ENCODE measurements at places on chromosomes 1 and 21.

DNA sequence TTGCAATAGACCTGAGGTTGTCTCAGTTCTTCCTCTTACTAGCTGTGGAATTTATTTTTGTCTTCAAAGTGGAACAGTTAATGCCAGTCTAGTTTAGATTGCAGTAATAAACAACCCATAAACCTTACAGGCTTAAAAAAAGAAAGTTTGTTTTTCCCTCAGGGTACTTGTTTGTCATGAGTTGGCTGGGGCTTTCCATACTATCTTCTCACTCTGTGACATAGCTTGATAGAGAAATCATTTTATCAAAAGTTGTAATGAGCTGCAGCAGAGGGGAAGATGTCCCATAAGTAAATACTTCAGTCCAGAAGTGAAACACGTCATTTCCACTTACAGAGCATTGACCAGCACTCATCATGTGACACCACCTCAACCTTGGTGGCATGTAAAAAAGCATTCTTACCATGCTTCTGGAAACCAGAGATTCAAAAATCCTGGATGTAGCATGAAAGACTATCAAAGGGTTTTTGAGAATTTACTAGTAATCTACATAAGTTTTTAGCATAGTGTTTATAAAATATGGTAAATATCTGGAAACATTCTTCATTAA is 62.8 kb upstream of the COL11A1 start:
- no peaks in the 10 kb centered on the region for H3K4me1 ChIP-seq
- no peak overlapping the region for H3K27ac ChIP-seq
- H3K36me3 ChIP-seq: no peaks in the 10 kb centered on the region
- no peaks in the 10 kb centered on the region for H3K27me3 ChIP-seq

DNA sequence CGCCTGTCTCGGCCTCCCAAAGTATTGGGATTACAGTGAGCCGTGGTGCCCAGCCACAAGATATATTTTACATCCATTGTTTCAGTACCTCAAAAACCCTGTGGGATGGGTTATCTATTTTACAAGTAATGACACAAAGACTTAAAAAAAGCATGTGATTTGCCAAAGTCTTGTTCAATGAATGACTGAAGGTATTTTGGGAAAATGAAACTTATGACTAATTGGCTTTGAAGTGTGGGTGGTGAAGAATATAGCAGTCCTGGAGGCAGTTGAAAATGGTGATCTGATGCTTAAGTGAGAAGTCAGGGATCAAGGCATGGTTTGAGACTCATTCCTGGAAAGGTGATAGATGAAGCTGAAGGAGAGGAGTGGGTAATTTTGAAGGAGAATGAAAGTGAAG is 3.0 kb downstream of the SWT1 start:
- no peak overlapping the region for H3K4me3 ChIP-seq
- no peaks in the 10 kb centered on the region for H3K27me3 ChIP-seq
- no peaks in the 10 kb centered on the region for H3K4me1 ChIP-seq

DNA sequence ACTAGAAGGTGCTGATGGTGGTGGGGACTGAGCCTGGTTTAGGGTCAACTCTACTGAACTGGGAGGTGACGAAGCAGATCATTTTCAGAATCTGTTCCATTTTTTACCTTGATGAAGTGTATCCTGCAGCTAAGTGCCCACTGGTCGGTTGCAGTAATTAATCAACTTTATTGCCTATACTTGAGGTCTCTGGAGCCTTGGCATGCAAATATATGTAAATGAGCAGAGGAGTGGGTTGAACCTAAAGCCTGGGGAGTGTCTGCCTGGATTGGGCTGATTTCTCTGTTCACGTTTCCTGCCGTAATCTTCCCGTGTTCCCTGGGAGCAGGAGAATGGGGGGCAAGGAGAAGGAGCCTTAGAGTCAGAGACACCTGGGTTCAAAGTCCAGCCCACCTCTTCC is 286.8 kb downstream of the PTPRU start:
- peaks cover 7% of the 10 kb centered on the region for H3K4me1 ChIP-seq
- H3K36me3 ChIP-seq: no peaks in the 10 kb centered on the region
- no peak overlapping the region for H3K4me3 ChIP-seq
- H3K27ac ChIP-seq: no peak overlapping the region
- DNase-seq: no peak
- H3K27me3 ChIP-seq: no peaks in the 10 kb centered on the region

DNA sequence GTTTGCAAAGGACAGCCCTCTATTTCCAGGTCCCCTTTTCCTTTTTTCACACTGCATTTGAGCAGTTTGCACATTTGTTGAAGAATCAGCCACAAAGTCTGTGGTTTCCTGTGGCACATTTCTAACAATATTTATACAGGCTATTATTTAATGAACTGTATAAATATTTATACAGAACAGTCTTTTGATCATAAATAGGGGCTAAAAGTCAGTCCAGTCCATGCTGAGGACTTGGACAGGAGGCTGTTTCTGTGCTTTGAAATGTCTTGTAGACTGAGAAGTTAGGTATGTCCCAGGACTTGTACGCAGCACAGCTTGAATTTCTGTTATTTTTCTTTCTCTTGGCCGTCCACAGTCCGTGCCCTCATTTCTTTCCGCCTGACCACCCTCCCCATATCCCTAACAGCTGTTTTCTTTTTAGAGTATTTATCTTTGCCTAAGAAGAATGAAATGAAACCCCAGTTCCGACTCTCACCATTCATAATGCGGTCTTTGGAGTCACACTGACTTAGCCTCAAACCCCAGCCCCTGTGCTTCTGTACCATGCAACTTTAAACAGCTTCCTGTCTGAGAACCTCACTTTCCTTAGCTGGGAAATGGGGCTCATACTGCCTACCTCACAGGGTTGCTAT is 19.7 kb downstream of the FGGY start:
- no peak for DNase-seq
- H3K4me1 ChIP-seq: 0 out of 2 replicates have a peak, but pooled peaks cover 2% of the 10 kb centered on the region
- no peaks in the 10 kb centered on the region for H3K36me3 ChIP-seq
- H3K27me3 ChIP-seq: no peaks in the 10 kb centered on the region
- no peak overlapping the region for H3K4me3 ChIP-seq

- H3K27ac ChIP-seq: no peak overlapping the region
- no peaks in the 10 kb centered on the region for H3K4me1 ChIP-seq
- no peak overlapping the region for H3K4me3 ChIP-seq
- H3K27me3 ChIP-seq: no peaks in the 10 kb centered on the region
Measured at GRCh38 chr1:73401666-73402065, 796.3 kb downstream of the LRRIQ3 start.

GRCh38 chr1:195791796-195792195 is 816.4 kb downstream of the KCNT2 start:
- no peaks in the 10 kb centered on the region for H3K27me3 ChIP-seq
- H3K4me1 ChIP-seq: no peaks in the 10 kb centered on the region
- no peaks in the 10 kb centered on the region for H3K36me3 ChIP-seq
- no peak overlapping the region for H3K27ac ChIP-seq
- no peak for DNase-seq

- H3K4me3 ChIP-seq: no peak overlapping the region
- H3K27ac ChIP-seq: no peak overlapping the region
- no peaks in the 10 kb centered on the region for H3K27me3 ChIP-seq
- H3K36me3 ChIP-seq: no peaks in the 10 kb centered on the region
- H3K4me1 ChIP-seq: no peaks in the 10 kb centered on the region
- DNase-seq: no peak
Measured at GRCh38 chr1:185520188-185520920, 203.3 kb upstream of the IVNS1ABP start.

- DNase-seq: peak; percentile 31
- H3K4me3 ChIP-seq: no peak overlapping the region
- H3K27me3 ChIP-seq: no peaks in the 10 kb centered on the region
- H3K4me1 ChIP-seq: no peaks in the 10 kb centered on the region
- H3K27ac ChIP-seq: no peak overlapping the region
Measured at GRCh38 chr1:36516372-36517010, 33.8 kb upstream of the CSF3R start.

DNA sequence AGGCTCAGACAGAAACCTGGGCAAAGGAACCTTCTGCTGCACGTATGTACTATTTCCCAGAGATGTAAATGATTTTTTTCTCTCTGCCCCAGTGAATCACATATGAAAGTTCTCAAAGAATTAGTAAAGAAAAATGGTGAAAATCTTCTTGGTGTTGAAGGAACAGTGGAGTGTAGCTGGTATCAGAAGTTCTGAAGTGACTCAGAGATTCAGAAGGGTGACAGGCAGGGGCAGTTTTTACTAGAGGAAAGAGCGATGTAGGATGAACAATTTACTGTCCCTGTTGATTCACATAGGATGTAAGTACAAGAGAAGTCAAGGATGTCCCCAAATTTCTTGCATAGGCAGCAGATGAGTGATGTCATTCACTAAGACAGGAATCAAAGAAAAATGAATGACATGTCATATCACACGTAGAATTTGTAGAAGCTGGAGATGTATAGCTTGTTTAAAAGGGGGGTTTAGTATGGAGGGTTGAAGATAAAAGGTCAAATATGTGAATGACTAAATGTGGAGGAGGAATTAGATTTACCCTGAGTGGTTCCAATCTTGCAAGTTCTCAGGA is 26.4 kb downstream of the WLS start:
- H3K4me3 ChIP-seq: no peak overlapping the region
- no peaks in the 10 kb centered on the region for H3K27me3 ChIP-seq
- no peak for DNase-seq
- no peaks in the 10 kb centered on the region for H3K4me1 ChIP-seq
- H3K36me3 ChIP-seq: no peaks in the 10 kb centered on the region
- no peak overlapping the region for H3K27ac ChIP-seq

GRCh38 chr1:51768971-51769588 is 109.4 kb downstream of the NRDC start:
- no peak overlapping the region for H3K27ac ChIP-seq
- DNase-seq: no peak
- peaks cover 27% of the 10 kb centered on the region for H3K36me3 ChIP-seq
- H3K27me3 ChIP-seq: no peaks in the 10 kb centered on the region
- no peak overlapping the region for H3K4me3 ChIP-seq

- H3K36me3 ChIP-seq: no peaks in the 10 kb centered on the region
- no peaks in the 10 kb centered on the region for H3K4me1 ChIP-seq
- no peak for DNase-seq
- H3K27me3 ChIP-seq: no peaks in the 10 kb centered on the region
- H3K27ac ChIP-seq: no peak overlapping the region
Measured at GRCh38 chr21:30468900-30469714, 11.1 kb downstream of the KRTAP19-1 start.

GRCh38 chr1:166813508-166814223 is 25.6 kb upstream of the POGK start:
- no peaks in the 10 kb centered on the region for H3K36me3 ChIP-seq
- H3K4me1 ChIP-seq: no peaks in the 10 kb centered on the region
- no peak overlapping the region for H3K27ac ChIP-seq
- no peak for DNase-seq
- H3K27me3 ChIP-seq: no peaks in the 10 kb centered on the region
- H3K4me3 ChIP-seq: no peak overlapping the region

GRCh38 chr21:29436650-29437049 is 137.9 kb downstream of the BACH1 start:
- no peaks in the 10 kb centered on the region for H3K36me3 ChIP-seq
- H3K27me3 ChIP-seq: no peaks in the 10 kb centered on the region
- H3K27ac ChIP-seq: no peak overlapping the region
- H3K4me1 ChIP-seq: no peaks in the 10 kb centered on the region
- H3K4me3 ChIP-seq: no peak overlapping the region
- no peak for DNase-seq

- H3K4me3 ChIP-seq: no peak overlapping the region
- no peaks in the 10 kb centered on the region for H3K27me3 ChIP-seq
- H3K36me3 ChIP-seq: no peaks in the 10 kb centered on the region
- no peak overlapping the region for H3K27ac ChIP-seq
- DNase-seq: no peak
Measured at GRCh38 chr1:97636941-97637340, 283.9 kb downstream of the DPYD start.

- H3K4me3 ChIP-seq: no peak overlapping the region
- no peak overlapping the region for H3K27ac ChIP-seq
- no peaks in the 10 kb centered on the region for H3K4me1 ChIP-seq
Measured at GRCh38 chr1:46927249-46927835, 13.9 kb downstream of the CYP4A11 start.

DNA sequence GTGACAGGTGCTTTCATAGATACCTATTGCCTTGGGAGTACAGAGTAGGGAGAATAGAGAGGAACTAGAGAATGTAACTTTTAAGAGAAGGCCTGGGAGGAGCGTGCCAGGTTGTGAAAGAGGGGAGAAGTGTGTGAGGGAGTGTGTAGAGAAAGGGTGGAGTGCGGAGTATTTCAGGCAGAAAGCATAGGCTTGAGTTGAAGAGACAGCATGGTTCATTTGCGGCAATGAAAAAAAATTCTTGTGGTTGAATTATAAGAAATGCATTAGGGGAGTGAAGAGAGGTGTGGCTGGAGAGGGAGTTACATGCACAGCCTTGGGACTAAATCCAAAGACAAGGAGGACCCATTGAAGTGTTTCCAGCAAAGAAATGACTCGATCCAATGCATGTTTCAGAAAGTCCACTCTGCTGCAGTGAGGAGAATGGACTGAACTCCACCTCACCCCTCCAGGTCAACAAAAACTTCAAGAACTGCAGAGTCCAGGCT is 81.7 kb upstream of the ADAM30 start:
- H3K27ac ChIP-seq: no peak overlapping the region
- no peak overlapping the region for H3K4me3 ChIP-seq
- DNase-seq: no peak
- no peaks in the 10 kb centered on the region for H3K4me1 ChIP-seq

GRCh38 chr21:28133116-28133515 is 859.6 kb downstream of the LTN1 start:
- H3K4me1 ChIP-seq: no peaks in the 10 kb centered on the region
- no peaks in the 10 kb centered on the region for H3K36me3 ChIP-seq
- H3K27me3 ChIP-seq: no peaks in the 10 kb centered on the region
- DNase-seq: no peak
- H3K4me3 ChIP-seq: no peak overlapping the region
- no peak overlapping the region for H3K27ac ChIP-seq

DNA sequence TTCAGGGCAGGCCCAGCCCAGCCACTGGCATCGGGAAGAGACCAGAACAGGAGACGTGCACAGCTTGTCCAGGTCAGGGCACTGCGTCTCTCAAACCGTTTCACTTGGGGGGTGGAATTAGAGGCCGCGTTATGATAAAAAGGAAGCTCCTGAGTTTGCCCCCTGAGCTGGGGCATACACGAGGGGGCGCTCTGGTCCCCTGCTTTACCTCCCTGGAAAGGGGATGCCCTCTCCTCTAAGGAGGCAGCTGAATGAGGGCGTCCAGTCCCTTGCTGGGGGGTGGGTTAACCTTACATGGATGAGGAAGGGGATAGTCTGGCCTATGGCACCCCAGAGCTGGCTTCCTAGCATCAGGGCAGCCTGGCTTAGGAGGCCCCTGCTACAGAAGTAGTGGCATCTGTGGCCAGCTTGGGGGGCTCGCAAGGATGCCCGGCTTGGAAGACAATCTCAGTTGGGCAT is 2.3 kb downstream of the MYOG start:
- H3K27ac ChIP-seq: no peak overlapping the region
- DNase-seq: no peak
- H3K4me3 ChIP-seq: no peak overlapping the region
- peaks cover 11% of the 10 kb centered on the region for H3K4me1 ChIP-seq
- 0 out of 2 replicates have a peak, but pooled peaks cover 2% of the 10 kb centered on the region for H3K27me3 ChIP-seq
